Activated T-cell treated with anti-CD3 and anti-CD28 coated beads, Interleukin-2, amount 50 U/mL, for 48 hours (primary cell): ENCODE measurements at places on chromosomes 13 and 19.

DNA sequence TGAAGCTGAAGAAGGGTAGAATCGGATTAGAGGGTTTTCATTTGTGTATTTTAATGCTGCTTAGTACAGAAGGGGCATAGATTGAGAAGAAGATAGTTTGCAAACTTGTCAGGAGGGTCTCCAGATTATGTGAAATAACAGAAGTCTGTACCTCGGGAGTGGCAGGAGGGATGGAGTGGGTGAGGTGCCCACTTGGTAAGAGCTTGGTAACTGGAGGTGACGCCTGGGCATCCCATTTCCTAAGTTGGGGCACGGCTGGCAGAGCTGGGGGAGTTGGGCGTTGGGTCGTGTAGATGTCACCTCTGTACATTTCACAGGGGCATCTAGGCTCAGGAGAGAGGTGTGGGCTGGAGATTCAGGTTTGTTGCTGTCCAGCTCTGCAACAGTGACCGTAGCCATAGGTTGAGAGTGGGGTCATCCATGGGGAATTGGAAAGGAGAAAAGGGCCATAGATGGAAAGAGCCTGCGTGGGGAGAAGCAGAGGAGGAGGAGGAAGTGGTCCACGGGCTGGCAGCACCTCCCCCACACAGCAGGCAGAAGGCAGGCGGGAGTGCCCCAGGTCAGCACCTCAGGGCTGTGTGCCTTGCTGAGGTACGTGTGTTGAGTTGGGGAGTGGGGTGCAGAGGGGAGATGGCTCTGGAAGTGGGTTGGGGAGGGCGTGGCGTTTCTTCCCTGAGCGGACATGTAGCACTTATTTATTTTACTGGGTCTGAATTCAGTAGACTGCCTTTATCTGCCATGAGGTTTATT, 31.2 kb downstream of the MPHOSPH8 start:
- DNase-seq: no peak

- no peak for DNase-seq
Measured at GRCh38 chr13:85737952-85738351, 61.3 kb downstream of the SLITRK6 start.

- DNase-seq: peak; percentile 35
Measured at GRCh38 chr19:40807147-40808020, 8.4 kb downstream of the EGLN2 start.

GRCh38 chr13:95247171-95247570, 54.1 kb downstream of the ABCC4 start:
- no peak for DNase-seq
